ENCODE measurements at places on chromosomes 6 and 20.

DNA sequence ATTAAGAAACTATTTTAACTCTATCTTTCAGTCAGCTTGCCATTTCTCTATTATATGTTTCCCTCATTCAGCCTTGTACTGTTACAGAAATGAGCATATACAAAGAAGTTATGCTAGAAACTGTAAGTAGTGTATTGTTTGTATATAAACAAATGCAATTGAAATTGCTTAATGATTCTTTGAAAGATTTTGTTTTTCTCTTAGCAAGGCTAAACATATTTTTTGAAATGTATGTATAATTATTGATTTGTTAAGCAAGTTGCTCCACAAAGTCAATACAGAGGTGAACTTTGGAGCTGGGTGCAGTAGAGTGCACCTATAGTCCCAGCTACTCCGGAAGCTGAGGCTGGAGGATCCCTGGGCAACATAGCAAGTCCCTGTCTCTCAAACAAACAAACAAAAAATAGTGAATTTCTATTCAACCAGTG, 253.6 kb downstream of the RNGTT start:
- DNase-seq: no peak

- no peak for DNase-seq
Measured at GRCh38 chr6:39836606-39837005, 44.4 kb downstream of the DAAM2 start.

DNA sequence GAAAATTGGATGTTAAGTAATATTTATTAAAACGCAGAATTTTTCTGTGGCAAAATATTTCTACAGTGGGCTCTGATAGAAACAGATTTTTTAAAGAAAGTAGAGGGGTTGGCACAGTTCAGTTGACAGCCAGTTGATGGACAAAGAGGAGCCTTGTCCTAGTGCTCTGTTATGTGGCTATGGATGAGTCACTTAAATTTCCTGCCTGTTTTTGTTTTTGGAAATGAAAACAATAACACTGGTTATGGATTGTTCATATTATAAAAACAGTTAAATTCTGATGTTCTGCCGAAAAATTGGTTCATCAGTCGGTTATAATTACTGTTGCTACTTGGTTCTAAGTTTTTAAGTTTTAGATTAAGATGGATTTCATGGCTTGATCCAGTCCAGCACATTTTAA, 42.8 kb downstream of the MYO6 start:
- DNase-seq: no peak

DNA sequence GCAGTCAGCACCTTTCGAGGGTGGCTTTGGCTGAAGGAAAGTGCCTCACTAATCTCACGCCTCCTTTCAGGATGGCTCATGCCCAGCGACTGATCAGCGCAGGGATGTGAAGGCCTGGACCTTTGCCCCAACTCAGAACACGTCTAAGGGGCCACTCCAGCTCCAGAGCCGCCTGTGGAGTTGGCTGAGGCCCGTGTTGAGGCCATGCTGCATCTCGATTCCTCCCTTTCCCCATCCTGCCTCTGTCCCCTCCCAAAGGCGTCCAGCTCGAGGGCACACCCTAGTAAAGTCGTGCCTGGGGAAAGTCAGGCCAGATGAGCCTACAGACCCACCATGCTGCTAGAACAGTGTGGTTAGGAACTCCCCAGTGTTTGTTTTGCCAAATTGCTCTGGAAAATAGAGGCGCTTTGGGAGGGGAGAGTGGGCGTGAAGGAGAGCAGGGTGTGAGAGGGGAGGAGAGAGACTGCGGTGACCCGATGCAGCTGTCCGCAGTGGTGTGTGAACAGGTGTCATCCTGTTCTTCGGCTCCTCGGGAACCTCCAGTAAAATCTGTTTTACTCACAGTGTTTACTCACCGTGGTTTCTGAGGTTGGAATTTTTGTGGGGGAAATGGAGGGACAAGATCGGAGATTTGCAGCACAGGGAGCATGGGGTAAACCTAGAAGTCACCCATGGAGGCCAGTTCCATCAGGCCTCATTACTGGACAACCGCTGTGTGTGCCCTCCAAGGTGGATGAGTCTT, 85.0 kb upstream of the PMEPA1 start:
- no peak for DNase-seq

DNA sequence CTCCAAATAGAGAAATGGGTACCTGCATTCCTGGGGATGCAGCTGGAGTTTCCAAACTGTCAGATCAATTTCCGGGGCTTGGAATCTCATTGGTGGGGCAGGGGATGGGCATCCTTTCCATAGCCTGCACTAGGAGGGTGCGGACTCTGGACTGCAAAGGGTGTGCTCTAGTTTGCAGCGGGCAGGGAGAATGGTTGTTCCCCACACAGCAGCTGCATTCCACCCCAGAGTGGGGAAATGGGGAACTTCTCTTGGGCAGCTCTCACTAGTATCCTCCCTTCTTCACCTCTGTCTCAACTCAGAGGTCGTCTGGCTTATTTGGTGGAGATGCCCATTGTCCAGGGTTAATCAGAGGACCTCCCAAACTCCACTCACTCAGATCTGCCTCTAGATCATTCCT, 34.5 kb upstream of the CDKN1A start:
- DNase-seq: no peak

DNA sequence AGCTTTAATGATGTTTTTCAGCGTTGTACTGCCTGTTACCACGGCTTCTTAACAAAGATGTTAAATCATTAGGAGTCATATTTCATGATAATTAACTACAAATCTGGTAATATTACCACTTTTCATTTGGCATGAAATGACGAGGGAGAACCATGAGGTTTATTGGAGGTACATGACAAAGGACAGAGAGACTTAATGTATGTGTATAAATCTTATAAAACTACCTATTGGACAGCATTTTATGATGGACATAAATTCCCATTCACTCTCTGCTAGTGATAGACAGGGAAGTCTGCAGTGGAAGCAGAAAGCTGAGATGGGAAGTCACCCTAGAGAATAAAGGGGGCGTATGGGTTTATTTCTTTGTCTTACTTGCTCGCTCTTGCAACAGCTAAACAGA, 949.9 kb upstream of the FLRT3 start:
- DNase-seq: no peak

DNA sequence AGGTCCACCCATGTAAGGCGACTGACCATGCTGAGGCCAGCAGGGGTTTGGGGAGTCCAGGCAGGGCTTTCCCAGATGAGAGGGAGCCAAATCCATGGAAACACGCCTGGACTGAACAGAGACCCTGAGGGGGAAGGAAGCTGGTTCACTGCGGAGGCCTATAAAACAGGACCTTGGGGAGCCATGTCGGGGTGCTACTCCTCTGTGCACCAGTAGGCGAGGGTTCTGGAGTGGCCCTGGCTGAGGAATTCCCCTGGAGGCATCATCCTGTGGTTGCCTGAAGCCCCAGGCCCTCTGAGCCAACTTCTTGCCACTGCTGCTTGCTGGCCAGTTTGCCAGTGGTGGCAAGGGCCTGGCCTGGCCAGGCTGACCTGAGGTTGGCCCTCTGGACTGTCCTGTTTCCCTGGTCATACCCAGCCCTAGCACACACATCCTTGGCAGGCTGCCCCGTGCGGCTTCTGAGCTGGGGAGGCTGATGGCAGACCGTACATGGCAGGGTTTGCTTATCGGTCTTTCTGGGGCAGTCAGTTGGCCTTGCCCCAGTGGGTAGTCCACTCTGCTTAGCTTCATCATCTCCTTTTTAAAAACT, 2.2 kb upstream of the LRRN4 start:
- no peak for DNase-seq

GRCh38 chr20:4972506-4973251, 28.6 kb downstream of the SLC23A2 start:
- no peak for DNase-seq

DNA sequence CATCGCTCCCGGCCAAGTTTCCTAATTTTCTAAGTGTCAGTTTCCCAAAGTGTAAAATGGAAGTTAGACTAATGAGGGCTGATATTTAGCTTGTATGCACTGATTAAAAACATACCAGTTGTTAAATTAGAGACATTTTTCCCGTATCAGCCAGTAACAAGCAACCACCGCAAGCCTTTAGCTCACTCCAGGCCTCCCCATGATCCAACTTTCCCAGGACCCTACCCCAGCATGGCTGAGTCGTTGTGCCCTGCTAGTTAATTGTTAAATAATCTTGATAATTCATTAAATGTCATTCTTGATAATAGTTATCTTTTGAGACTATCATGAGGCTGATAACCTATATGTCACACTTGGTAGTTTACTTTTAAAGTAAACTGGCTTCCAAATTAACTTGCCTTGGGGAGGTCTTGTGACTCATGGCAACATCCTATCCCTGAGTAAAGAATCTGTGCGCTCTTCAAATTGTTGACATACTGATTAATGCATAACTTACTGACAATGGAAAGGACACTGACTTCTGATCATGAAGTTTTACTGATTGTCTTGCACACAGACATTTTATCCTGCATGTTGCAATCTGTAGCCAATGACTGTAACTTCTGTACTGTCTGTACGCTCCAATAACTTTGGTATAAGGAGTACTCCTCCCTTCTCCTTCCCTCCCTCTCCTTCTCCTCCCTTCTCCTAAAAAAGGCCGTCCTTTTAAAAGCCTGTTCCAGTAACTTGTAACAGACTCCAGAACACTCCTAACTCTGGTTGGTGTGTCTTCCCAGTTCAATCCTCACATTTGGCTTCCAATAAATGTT, 6.3 kb upstream of the GTF3C6 start:
- no peak for DNase-seq

GRCh38 chr6:132907914-132908313, 93.5 kb downstream of the RPS12 start:
- no peak for DNase-seq

DNA sequence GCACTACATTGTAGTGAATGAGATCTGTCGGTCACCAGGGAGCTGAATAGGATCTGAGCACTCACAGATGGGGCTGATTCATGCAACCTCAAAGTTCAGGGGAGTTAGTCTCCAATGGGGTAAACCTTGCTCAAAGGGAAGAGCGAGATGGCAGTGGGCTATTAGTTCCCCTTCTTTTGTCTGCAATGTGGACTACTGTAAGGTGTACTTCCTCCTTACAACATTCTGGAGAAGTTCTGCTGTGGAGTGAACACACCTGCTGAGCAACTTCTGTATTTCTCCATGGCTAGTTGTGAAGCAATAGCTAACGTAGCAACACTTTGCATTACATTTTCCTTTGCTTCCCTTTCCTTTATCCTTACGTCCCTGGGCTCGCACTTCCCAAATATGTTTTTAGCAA, 134.3 kb upstream of the B3GAT2 start:
- DNase-seq: no peak

DNA sequence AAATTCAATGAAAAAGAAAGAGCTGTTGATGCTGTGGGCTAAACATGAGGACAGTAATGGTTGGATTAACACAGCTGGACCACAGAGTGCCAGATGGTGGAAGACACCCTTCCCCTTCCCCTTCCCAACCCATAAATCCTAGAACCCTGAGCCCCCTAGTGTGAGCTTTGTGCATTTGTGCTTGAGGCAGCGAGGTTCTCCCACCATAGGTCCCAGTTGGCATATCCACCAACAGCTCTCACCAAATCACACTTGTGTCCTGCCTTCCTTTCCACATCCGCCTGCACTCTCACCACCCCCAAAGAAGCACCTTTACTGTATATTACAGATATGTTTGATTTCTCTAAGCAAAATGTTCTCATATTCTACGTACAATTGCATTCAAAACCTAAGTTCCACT, 32.8 kb upstream of the HBS1L start:
- DNase-seq: no peak

DNA sequence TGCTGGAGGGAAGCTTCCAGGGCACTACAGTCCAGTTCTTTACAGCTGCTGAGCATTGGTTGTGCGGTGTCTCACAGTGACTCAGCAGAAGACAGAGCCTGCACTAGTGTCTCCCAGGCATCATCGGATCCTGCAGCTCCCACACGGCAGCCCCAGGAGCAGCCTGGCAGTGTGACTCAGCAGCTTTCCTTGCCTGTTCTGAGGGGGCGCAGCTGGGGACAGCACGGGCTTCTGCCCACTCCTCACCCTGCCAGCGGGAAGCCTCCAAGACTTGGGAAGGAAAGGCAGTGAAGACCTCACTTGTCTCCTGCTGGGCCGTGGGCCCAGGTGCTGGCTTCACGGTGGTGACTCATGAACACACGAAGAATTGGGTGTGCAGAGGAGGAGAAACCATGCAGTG, 165.4 kb downstream of the SYNDIG1 start:
- DNase-seq: no peak

- DNase-seq: no peak
Measured at GRCh38 chr6:19399406-19399805, 437.8 kb upstream of the ID4 start.

- DNase-seq: no peak
Measured at GRCh38 chr6:15897063-15897876, 231.6 kb upstream of the MYLIP start.

DNA sequence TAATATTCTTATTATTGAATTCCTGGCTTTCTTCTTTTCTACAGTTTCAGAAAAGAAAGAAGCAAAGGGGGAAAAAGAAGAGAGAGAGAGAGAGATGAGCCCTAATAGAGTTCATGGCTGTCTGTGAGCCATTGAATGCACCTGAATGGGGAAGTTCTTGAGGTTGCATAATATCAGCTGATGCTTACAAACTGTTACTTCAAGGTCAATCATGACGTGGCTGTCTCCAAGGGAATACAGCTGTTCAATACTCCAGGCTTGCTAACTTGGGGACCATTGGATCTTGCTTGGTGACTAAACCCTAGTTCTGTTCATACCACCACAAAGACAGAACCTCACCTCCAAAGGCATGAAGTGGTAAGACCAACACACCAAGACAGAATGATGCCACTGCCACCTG, 180.4 kb downstream of the ADGRG6 start:
- no peak for DNase-seq

DNA sequence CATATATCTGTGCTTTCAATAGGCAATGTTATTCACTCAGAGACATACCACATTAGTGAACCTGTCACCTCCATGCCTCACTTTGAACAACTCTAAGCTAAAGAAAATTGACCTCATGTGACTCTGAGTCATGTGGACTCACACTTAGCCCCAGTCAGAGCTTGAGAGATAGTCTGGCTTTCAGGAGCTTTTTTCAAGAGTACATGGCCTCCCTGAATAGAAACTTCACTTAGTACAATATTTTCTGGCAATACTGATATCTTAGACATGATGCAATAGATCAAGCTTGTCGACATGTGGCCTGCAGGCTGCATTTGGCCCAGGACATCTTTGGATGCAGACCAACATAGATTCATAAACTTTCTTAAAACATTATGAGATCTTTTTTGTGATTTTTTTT, 8.5 kb downstream of the SPTLC3 start:
- DNase-seq: no peak

DNA sequence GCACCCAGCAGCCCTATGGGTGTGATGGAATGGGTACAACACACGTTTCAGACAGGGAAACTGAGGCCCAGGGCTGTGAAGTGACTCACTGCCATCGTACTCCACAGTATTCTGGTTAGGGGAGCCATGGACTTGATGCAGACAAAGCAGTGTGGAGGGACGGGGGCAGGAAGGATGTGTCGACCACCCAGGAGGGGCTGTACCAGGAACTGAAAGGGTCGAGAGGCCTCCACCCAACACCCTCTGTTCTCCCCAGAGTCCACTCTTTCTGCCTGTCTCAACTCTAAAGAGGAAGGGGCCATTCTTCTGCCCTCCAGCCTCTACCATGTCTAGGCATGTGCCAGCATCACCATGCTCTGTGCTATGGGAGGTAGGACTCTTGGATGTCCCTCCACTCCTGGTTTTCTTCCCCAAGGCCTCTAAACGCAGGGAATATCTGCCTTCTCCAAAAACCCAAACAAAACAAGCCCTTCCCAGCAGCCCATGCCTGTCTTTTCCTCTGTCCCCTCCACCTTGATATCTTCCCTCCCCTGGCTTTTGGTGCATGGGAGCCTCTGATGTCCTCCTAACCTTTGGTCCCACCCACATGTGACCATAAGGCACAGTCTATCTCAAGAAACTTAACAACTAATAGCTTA, 7.4 kb downstream of the SLC22A1 start:
- no peak for DNase-seq

Data from activated T-helper 1 cell treated with anti-CD3 and anti-CD28 coated beads, Interleukin-2, amount 50 U/mL, for 16 hours (primary cell).